ENCODE measurements at places on chromosomes 5 and 9.

- DNase-seq: no peak
Measured at GRCh38 chr9:10571699-10572098, 41.1 kb downstream of the PTPRD start.

DNA sequence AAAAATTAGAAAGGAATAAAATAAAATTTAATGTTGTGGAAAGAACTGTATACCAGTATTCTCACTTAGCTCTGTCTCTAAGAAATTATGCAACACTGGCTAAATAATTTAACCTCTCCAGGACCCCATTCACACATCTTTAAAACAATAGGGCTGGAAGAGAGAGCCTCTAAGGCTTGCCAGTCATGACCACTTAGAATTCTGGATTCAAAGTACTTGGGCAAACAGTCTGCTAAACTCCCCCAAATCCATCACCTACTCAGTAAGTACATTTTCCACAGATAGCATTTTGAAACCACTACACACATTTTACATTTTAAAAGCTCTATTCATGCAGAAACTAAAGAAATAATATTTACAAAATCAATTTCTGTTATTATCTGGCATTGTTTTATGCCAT lies 291.7 kb downstream of the TMEM167A start:
- DNase-seq: no peak

DNA sequence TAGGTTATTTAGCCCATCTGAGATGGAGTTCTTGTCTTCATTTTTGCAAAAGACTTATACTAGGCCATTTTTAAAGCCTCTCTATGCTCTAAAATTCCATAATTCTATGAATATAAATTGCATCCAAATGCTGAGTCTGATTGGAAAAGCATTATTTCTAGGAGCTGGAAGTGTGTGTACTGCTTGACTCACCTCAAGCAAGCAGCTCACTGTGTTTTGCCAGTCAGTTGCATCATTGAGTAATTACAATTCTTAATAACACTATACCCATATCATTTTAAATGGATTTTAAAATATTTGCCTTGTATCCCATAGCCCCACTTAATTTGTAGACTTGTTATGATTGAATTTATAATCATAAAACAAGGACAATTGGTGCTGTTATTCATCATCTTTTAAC lies 161.0 kb downstream of the PAM start:
- no peak for DNase-seq

DNA sequence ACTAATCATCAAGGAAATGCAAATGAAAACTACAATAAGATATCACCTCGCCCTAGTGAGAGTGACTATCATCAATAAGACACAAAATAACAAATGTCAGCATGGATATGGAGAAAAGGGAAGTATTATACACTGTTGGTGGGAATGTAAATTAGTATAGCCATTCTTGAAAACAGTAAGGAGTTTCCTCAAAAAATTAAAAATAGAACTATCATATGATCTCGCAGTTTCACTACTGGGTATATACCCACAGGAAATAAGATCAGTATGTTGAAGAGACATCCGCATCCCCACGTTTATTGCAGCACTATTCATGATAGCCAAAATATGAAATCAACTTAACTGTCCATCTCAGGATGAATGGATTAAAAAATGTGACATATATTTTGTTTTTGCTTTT lies 31.6 kb upstream of the STK32A start:
- no peak for DNase-seq

Measured in posterior cingulate gyrus (tissue), 11 donors.